ENCODE measurements at places on chromosomes 3 and 15.

- no peak for DNase-seq
These were observed 20.3 kb upstream of the TNIK start for GRCh38 chr3:171480526-171480925.

- DNase-seq = no peak
These were observed 145.9 kb downstream of the RORA start for GRCh38 chr15:61083081-61083787.

DNA sequence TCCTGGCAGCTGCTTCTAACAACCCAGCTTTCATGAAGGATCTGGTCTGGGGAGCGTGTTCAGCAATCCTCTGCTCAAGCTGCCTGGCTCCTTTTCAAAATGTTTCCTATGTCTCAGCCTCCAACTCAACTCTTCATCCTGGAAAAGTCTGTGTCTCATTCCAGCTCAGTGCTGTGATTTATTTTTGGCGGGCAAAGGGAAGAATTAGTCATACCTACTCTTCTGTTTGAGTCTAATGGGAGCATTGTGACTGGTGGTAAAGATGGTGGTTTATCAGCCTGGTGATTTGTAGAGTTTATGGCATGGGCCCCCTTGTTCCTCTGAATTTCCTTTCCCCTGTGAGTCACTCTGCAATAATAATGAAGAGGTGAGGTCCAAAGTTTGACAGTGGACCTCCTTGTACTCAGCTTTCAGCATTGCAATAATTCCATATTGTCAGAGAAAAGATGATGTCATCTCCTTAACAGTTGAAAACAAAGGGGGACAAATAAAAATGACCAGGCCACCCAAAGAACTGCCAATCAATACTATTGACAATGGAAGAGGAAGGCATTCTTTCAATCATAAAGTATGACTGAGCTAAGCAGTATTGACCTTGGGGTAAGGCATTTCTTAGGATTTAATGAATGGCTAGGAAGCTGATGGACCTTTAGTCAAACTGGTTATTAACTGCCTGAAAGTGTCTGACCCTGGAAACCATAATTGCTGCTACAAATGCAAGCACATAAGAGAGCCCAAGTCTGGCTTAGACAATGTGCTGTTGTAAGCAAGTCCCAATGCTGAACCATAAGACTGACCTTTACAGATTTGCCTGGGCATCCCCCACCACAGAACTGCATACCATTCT, 204.7 kb upstream of the MCTP2 start:
- no peak for DNase-seq

DNA sequence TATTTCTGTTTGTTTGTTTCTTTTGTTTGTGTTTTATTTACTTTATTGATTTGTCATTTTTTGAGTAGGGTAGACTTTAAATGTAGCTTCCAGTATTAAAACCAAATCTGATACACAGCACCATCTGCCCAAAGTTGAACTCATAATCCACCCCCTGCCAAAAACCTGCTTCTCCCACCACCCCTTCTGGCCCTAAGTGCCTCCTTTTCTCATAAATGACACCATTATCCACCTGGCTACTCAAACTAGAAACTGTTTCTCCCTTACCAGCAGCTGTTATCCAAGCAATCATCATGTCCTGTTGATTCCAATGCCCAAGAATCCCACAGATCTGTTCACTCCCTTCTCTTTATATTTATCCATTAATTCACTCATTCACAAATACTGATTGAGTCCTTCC, 21.8 kb upstream of the PTX3 start:
- no peak for DNase-seq

DNA sequence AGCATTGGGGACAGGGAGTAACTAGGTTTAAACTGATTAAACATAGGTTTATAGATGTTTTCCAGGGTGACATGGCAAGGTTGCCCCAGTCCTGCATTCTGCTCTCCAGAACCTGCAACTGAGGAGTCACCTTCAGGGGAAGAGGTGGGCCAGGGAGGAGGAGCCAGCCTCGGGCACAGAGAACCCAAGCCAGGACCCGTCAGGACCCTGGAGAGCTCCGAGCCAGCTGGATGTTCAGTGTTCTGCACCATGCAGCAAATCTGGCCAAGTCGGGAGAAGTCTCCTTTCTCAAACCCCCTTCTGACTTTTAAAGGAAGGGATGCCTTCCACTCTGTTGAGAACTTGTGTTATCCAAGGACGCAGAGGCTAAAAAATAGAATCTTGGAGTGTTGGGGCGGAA, 62.1 kb upstream of the SLC6A11 start:
- no peak for DNase-seq

- DNase-seq = no peak
These were observed 471.6 kb downstream of the FOXP1 start for GRCh38 chr3:71111784-71112440.

DNA sequence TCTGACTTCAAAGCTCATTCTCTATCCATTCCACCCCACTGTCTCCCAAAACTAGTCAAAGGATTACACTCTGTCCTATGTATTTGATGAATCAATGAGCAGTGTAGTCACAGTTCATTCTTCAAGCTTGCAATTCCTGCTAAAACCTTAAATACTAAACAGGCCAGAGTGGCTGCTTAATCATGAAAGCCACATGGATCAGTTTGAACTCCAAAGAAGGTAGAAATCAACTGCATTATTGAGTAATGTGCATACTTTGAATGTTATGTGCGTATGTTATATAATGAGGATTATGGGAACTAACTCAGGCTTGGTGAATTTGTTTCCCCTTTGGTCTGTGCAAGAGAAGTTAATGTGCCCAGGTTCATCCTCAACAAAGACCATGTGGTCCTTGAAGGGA, 45.4 kb downstream of the PRICKLE2 start:
- DNase-seq = no peak

DNA sequence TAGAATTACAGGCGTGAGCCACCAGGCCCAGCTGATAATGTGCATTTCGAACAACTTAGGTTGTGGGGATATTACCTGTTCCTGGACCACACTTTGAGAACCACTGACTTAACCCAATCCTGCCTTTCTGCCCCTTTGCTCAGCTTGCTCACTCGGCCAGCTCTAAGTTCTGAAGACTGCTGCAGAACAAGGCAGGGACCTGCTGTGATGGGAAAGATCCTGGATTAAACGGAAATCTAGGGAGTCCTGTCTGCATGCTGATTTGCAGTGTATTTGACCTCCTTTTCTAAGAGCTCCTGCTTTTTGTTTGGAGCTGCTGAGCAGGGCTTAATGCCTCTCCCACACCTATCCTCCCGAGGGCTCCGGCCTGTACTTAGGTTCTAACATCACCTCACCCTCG, 2.9 kb downstream of the LTK start:
- DNase-seq = peak; percentile 16

DNA sequence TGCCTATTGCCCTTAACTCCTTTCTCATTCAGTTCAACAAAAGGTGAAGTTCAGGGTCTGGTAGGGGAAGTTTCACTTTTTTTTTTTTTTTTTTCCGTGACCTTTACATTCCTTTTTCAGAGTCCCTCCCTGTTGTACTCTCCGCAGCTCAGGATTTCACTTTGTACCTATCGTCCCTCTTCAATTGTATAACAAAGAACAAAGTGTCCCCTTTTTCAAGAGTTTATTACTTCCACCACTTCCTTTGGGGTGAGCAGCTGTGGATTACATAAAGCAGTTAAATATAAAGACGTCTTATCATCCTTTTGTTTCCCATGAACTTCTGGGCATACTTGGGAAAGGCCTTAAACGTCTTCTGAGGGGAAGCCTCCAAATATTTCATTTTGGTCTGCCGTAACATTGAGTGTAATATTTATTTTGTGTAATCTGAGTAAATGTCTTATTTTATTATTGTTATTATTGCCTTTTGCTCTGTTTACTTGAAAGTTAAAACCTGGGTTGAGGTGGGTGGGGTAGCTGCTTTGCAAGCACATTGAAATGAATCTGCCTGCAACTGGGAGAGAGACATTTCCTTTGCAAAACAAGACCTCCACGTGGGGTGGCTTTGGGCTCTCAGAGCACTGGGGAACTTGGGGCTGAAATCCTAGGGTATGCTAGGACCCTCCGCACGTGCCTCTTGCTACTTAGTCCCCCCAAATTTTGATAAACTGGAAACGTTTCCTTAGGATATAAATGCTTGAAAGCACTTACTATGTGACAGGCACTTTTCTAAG, 169.4 kb downstream of the MCTP2 start:
- DNase-seq = no peak

GRCh38 chr3:134291319-134292254, 40.9 kb upstream of the RYK start:
- peak; percentile 24 for DNase-seq

GRCh38 chr3:188964957-188965356, 206.8 kb upstream of the TPRG1 start:
- DNase-seq = no peak

GRCh38 chr3:111681661-111682426, 86.7 kb upstream of the ZBED2 start:
- no peak for DNase-seq

DNA sequence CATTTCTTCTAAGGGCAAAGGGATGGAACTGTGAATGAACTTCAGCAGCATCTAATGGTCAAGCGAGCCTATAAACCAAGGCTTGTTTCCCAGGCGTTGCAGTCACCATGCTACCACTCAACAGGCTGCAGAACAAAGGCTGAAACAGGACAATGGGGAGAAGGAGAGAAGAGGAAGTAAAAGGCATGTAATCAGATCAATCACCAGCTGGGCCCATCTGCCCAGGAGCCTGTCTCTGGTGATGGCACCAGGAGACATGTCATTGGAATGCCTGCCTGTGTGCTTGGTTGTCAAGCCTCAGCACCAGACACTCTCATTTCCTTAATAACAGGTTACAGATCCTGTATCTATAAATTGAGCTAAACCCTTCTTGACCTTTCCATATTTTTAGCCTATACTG, 81.7 kb upstream of the UMPS start:
- DNase-seq = no peak

GRCh38 chr3:60708191-60708975, 542.9 kb downstream of the FHIT start:
- DNase-seq = peak; percentile 76

GRCh38 chr15:58734859-58735258, 14.6 kb downstream of the ADAM10 start:
- DNase-seq = no peak

DNA sequence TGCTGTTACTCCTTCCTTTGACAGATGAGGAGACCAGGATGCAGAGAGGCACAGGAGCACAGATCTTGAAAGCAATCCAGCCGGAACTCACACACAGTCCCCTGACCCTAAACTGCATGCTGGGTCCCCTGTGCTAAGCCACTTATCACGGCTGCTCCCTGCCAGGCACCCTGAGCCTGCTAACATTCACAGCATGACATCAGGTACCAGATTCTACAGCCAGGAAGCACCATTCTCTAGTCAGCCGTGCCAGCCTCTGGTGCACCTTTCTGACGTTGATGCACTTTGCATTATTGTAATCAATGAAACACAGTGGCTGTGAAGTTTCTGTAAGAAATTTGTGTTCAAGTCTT, 247.3 kb downstream of the OCA2 start:
- DNase-seq = no peak

DNA sequence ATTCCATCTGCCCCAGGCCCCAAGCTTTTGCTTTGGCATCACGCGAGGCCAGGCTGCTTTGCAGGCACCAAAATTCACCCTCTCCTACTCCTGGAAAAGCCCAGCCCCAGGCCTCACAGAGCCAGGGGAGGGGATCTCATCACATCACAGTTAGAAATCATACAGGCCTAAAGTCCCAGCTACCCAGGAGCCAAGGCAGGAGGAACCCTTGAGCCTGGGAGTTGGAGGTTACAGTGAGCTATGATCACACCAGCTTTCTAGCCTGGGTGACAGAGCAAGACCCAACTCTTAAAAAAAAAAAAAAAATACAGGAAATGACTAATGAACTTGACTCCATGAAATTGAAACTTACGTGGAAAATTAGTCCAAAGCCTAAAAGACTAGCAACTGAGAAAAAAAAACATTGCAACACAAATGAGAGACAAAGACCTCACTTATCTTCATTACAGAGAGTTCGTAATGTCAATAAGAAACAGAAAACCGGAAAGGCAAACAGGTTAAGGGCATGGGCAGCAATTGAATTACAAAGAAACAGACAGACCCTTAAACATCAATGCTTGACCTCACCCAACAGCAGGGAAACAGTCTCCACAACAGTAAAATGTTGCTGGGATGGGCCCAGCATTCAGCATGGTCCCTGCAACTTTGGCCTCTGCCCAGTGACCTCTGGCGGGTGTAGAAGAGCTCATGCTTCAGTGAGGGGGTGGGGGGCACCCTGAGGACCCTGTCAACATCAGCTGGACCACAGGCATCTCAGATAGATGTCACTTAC, 151.5 kb downstream of the LRRK1 start:
- no peak for DNase-seq

DNA sequence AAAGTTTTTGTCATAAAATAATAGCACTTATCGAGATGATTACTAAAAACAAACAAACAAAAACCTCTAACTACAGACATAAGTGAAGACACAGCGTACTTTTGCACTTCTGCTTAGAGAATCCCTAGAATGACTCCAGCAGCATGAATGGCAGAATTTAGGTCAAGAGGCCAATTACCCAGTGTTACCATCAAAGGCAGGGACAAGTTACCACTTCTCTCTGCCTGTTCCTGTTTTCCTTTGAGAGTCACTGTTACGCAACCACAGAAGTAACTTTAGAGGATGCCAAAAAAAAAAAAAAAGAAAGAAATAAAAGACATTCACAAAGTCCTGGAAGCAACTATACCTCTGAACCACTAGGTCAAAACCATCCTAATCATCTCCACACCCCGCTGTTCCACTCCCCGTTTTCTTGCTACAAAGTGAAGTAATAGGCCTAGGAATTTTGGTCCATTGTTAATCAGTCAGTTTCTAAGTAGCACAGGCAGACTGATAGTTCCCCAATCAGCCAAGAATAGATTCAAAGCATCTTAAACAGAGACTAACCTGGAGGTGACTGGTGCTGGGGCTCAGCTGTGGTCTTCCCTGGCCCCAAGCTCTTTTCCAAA, 41.9 kb downstream of the FMN1 start:
- peak; percentile 11 for DNase-seq

DNA sequence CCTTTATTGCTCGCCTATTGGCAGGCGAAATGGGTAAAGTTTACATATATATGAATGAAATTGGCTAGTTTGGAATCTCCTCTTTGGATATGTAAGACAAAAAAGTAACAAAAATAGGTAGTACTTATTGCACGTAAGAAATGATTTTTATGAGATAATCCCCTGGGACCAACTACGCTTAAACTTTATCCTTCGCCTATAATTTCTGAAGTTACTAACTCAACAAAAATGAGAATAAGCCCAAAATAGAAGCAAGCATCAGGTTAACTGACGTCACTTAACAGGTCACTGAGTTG, 438 bp upstream of the SLC49A4 start:
- DNase-seq = no peak

GRCh38 chr15:81292523-81293001, 31.4 kb downstream of the STARD5 start:
- DNase-seq = no peak

DNA sequence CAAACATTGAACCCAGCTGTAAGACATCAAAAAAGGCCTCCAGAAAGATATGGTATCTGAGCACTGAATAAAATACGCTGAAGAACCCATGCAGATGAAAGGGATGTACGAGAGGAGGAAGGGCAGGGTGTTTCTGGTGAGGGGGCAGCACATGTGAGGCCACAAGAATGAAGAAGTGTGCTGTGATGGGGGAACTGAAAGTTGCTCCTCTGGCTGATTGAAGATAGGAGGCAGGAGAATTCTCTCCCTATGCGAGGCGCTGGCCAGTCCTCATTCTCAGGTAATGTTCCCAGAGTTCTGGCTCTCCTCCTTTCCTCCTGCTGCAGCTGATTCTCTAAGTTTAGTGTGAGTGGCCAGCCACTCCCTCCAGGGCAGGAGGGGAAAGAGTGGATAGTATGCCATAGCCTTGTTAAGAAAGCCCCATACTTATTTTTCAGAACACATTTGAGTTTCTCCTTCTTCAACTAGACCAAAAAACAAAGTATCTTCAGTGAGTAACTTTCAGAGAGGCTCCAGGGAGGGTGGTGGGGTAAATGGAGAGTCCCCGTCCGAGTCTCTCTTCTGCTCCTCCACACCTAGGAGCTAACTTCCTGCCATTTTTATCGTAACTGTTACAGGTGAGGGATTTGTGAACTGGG, 26.9 kb upstream of the MYO1E start:
- DNase-seq = no peak

All from NCI-H1105 treated with DMSO at 0.1 percent for 48 hours (cell line).